Stimulated activated CD8-positive, alpha-beta memory T cell treated with anti-CD3 and anti-CD28 coated beads, Interleukin-7, amount 100 ng/mL, for 1 hour (primary cell): ENCODE measurements at places on chromosomes 2 and 18.
A peak's percentile ranks its signal among the peaks of the same experiment; 100 is the strongest.

DNA sequence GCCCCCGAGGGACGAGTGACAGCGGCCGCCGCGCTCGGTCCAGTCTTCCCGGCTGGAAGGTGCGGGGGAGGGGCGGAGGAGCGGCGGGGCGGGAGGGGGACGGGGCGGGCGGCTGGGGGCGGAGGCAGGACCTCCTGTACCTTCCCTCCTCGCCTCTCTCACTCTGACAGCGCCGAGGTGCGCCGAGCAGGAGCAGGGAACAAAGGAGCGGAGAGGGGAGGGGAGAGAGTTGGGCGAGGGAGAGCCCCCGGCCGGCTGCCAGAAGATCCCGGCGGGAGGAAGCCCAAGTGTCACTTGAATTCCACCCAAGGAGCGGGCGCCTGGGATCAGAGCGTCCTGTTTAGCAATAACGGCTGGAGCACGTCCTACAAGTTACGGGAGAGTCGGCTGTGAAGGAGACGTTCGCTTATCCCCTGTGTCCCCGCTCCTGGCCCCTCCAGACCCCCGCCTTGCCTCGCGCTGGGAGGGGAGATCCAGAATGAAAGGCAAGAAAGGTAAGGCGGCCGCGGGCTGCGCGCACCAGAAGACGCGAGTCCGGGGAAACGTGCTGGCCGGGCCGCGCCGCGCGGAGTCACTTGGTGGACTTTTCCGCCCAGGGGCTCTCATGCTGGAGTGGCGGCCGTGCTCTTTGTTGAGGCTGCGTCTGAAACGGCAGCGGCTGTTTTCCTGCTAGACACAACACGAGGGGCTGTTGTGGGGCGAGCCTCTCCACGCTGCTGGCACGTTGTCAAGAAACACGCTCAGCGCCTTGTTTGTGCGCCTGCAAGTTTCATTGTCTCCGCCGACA, at the start of gene TGIF1:
Gene TGIF1, plus strand, starts transcription at position 161 of the 787 bp plus-strand sequence. Its CDS starts 318 bp downstream, at position 479.
- peak; percentile 46 for DNase-seq

DNA sequence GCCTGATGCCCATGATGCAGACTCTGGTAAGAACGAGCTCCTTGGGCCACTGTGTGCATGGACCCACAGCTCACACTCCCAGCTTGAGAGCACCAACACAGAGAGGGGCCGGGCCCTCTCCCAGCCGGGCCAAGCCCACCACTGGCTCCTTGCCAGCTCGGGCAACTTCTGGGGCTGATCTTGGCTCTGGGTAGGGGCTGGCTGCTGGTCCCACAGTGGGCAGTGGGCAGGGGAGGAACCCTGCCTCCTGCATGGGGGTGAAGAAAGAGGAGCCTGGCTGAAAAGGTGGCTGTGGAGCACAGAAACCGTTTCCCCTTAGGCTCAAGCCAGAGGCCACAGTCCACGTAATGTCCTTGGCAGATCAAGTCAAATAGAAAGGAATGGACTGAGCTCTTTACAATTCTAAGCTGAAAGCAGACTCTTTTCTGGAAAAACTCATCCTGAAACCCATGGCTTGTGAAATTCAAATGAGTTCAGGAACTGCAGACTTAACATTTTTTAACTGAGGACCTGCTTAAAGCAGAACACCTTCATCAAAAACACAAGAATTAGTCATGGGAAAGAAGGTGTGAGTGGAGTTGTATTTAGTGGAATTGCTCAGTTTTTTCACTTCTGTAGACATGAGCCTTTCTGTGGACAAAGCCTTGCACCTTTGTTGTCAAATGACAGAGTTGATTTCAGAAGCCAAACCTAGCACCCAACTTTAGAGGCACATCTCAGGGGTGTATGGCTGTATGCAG, 104.9 kb downstream of the STPG4 start:
- no peak for DNase-seq

- no peak for DNase-seq
These were observed 291.6 kb downstream of the TNS1 start for GRCh38 chr2:217711188-217711587.

DNA sequence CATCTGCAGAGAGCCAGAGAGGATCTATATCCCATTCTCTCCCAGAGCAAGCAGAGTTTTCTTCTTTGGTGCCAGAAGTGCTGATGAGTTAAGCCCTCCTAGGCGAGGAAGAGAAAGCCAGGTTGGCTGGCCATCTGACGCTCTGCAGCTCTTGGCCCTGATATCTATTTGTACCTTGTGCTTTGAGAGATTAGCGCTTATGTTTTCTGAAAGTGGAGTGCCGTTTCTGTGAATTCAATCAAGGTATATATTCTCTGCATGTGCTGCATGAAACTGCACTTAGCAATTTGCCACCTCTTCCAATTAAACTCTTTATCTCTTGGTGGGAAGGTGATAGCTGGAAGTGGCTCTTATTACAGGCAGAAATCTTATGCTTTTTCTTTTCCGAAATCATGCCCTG, 177.5 kb downstream of the LPIN1 start:
- no peak for DNase-seq

DNA sequence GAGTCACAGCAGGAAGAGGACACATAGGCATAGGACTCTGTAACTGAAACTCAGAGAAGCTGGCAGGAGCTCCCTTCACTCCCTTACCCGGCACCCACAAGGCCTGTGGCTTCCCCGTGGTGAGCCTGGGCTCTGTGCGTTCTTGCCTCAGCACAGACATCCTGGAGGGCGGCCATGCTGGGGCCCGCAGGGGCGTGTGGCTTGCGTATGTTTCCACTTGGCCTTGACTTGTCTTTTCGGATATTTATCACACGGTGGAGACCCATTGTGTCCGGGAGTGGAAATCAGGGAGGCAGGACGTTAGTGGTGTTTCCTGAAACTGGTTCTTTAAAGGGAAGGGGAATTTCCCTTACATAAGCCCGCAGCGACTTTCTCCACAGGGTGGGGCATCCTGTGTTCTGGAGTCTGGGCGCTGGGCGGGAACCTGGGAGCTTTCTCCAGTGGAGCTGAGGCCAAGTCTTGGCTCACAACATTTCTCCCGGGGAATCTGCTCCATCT, 49.9 kb upstream of the EML6 start:
- no peak for DNase-seq

DNA sequence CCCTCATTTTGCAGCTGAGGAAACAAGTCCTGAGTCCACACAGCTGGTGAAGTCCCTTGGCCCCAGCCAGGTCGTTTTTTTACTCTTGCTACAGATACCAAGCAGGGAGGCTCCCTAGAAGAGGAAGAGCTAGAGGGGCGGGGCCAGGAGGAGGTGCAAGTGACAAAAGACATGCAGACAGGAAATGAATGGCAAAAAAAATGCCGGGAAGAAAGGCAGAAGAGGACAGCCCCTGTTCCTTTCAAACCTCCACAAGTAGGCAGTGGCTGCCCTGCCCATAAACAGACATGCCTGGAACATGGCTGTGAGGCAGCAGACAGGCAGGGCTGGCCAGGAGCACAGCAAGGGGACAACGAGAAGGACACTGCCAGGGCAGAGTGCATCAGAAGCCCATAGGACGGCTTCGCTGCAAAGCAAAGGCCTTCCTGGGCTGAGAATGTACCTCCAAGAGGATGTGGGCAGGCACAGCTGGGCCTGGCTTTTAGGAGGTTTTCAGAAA, 108.7 kb downstream of the ZBTB7C start:
- no peak for DNase-seq

DNA sequence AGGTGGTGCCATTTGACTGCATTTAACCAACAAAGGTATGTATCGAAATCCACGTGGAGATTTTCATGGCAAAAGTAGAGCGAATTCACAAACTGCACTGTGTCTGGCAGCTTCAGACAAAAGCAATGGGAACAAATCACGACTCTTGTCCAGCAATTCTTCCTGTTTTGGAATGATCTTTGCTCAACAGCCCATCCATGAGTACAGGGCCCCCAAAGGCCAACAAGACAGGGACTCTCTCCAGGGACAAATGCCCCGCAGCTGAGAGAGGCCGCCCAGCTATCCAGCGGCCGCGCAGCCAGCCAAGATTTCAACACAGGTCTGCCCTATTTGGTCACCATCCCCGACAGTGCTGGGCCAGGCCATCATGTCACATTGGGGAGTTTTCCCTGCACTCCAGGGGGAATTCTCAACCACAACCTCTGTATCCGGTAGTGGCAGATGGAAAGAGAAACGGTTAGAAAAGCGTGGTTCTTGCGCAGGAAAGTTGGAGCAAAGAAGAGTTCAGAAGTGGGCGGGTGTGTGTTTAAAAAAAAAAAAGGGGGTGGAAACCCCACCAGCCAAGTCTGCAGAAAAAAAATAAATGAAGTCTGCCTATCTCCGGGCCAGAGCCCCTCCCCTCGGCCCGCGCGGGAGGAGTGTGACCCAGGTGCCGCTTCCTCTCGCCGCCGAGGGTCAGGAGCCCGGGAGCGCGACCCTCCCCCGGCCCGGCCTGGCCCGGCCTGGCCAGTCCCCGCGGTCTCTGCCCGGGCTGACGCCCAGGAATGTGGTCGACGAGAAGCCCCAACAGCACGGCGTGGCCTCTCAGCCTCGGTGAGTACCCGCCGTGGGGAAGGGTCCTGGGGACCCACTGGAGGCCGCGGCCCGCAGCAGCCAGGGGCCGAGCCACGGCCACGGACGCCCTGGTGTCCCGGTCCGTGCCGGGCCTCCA, at the start of gene GYPC:
Gene GYPC, plus strand, starts transcription at position 659 of the 931 bp plus-strand sequence. Its CDS starts 106 bp downstream, at position 765.
- no peak for DNase-seq

DNA sequence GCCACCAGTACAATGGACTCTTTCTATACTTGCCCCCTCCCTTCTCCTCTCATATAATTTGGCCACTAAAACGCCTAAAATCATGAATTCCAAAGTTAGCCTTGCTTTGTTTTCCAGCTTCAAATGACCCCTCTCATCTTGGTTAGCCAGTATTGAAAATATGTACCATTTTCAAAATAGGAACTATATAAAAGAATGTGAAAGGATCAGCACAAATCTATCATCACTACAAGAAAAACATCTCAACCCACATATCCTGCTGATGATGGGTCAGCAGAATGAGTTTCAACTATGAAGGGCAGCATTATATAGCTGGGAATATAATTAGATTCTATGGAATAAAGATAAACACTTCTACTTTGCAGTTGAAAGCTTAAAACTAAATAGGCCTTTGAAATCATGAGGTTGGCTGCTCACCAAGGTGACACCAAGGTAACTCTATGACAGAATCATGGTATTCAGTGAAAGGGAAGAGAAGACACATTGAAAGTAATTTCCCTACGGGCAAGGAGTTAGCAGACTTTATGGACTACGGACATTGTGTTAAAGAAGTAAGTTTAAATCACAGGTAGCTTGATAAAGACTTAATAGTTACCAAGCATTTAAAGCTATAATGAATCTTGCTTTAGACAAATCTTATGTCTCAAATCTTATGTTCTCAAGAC, 873.0 kb downstream of the CPS1 start:
- no peak for DNase-seq

DNA sequence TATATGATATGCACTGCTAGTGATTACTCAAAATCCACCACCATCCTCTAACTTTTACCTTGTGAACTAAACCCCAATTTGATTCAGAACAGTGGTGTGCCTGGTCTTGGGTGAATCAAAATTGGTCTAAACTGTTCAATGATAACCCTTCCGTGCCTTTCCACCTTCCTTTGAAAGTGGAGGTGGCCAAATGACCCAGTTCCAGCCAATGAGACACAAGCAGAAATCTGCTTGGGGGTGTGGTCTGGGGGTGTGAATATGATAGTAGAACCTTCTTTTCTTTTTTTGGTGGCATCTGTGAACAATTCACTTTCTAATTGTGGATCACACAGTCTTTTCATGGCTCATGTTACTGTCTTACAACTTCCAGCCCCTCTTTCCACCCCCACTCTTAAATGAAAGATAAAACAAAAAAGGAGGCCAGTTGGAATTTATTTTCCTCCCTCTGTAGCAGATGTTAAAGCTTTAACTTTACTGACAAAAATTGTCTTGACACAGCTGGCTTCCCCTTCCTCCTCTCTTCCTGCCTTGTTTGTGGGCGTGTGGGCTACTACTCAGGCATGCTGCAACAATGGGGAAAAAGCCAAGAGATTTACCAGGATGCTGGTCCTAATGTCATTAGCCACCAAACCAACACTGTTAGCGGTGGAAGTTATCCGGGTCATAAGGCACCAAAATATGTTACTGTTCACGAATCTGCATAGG, 58.8 kb upstream of the ANKRD44 start:
- no peak for DNase-seq

DNA sequence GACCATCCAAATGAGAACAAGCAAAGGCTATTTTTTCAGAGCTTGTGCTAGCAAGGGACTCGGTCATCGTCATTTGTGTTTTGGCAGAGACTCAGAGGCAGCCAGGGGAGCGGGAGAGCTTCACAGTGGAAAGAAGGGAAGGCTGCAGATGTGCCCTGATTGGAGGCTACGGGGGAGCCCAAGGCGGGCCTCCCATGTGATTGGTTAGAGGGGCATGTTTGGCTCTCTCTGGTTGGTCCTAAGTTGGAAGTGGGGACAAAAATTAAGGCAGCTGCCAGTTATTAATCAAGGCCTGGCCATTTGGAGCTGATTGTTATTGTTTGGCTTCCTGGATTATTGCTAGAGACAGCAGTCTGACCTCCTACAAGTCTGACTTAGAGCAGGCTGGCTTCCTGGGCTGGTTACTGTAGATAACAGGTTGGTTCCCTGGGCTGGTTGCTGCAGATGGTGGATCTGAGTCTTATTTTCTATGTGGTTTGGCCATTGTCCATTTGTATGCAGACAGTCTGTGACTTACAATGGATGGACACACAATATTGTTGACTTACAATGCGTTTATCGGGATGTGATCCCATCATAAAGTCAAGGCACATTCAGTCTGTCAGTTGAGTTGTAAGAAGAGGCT, 5.9 kb downstream of the FER1L5 start:
- DNase-seq, result no peak

DNA sequence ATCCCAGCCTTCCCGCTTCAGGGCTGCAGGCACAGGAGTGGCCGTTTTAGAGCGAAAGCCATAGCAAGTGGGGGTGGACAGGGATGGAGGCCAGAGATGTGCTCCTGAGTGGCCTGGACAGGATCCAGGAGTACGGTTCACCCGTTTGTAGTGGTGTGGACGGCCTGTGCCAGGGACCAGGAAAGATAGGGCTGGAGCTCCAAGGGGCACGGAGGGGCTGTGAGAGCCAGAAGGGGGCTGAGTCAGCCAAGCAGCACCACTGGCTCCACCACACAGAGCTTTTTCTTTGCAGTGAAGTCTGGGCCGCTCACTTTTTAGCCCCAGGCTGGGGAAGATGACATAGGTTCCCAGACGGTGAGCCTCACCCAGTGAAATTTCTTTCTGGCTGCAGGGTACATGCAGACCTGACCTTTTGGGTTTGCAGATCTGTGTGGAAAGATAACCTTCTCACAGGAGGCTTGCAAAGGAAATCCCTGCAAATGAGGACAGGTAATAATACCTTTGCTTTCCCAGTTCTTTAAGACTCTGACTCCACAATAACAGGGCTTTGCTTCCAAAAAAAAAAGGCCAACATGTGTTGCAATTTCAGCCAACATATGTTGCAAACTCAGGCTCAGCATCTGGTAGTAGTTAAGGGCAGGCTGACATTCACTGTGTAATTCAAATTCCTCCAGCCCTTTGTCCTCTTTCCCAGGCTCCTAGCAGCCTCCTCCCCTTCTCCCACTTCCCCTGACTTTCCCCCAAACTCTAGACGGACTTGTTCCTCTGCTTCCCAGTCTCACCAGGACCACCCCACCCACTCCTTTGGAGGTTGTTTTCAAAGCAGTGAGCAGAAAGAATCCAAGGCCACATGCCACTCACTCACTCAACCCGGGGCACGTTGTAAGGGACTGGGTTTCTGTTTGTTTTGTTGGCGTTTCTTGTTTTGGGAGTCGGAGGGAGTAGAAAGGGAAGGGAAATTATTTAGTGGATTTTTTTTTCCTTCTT, 20.3 kb upstream of the LAPTM4A start:
- DNase-seq, result no peak

GRCh38 chr2:216202626-216203250, 93.6 kb downstream of the XRCC5 start:
- no peak for DNase-seq

- DNase-seq, result no peak
These were observed 41.2 kb upstream of the KLF11 start for GRCh38 chr2:10002109-10002508.
